Suprapubic skin (tissue), 4 donors: ENCODE measurements at places on chromosomes 11 and 22. TPM values are rescaled to one million over a fixed set of nuclear protein-coding genes. Genes with fewer than 3 reads are reported as not detected.

SYCE3 gene
- total RNA-seq = not detected

UBASH3B gene
- 4.2 TPM for total RNA-seq

DCHS1 gene
- total RNA-seq = 3.9 TPM

GRCh38 chr11:127105593-127106541, 105.3 kb upstream of the KIRREL3 start:
- no peak for DNase-seq

DNA sequence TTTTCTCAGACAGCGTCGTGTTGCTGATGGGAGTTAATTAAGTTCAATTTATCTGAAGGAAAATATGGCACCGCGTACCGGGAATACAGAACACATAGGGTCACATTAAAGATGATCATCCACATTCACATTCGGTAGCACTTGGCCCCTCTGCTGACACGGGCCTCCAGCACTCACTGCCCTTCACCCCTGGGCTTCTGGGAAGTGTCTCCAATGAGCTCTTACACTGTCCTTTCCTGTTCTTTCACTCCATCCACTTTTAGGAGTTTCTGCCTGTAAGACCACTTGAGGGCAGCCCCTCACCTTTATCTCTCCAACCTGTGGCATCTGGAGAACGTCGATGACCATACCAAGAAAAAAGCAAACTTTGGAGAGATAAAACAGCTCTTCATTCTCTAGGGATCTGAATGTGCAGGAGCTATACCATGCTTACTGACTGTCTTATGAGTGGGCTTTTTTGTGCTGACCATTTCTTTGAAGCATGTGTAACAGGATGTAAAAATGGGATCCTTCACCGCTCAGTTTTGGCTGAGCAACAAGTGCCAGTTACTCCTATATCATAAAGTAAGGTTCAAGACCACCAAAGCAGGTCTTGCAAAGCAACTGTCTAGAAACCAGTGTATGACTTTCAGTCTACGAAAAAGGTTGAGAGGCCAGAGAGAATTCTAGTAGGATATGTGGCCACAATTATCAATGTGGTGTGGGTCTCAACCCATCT, 1.1 kb upstream of the SERGEF start:
- DNase-seq = no peak

GRCh38 chr11:93845181-93846092, 5.0 kb downstream of the VSTM5 start:
- DNase-seq = no peak

- DNase-seq = no peak
These were observed 18.8 kb upstream of the TSPAN18 start for GRCh38 chr11:44708009-44708408.

KCNK7 gene
- total RNA-seq = 164 TPM

DNA sequence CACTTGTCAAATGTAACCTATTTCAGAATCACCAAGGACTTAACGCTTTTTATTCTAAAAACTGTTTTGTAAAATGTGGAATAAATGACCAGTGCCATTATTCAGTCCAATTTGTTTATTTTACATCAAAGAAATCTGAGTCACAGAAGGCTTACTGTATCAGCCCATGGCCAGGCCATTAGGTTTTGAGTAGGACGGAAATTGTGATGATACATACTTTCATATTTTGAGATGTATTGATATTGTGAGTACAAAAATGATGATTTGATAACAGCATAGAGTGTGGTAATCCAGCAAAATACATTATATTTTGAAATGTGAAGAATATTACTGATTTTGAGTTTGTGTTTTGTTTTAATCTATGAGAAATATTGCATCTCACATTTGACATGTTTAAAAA, 81.1 kb downstream of the PIWIL3 start:
- no peak for DNase-seq

GRCh38 chr22:20531404-20532201, 24.2 kb downstream of the MED15 start:
- no peak for DNase-seq

- no peak for DNase-seq
These were observed 16.9 kb downstream of the MYO7A start for GRCh38 chr11:77144857-77145428.

DNA sequence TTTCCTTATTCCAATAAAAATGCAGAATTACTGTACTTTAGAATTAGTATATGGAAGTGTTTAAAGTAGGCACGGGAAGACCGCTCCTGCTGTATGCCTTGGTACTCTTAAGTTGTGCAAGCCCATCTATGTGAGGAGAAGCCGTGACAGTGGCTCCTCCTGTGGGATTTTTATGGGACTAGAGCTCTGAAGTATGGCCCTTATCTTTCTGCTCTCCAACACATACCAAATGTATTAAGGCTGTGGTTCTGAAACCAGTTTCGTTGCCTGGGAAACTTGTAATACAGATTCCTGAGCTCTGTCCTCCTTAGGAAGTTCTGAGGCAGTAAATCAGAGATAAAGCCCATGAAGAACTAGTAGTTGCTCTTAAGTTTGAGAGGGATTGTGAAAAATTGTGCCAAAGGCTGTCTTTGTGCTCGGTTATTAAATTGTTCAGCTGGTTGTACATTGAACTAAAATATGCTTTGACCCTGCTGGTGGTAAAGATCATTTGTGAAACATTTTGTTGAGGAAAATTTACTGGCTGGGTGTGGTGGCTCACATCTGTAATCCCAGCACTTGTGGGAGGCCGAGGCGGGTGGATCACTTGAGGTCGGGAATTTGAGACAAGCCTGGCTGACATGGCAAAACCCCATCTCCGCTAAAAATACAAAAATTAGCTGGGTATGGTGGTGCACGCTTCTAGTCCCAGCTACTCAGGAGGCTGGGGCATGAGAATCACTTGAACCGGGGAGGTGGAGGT, 29.3 kb downstream of the RTN3 start:
- DNase-seq = no peak

GRCh38 chr11:2724104-2724503, 24.3 kb upstream of the KCNQ1OT1 start:
- no peak for DNase-seq

GRCh38 chr22:17664414-17665055, 26.0 kb downstream of the BCL2L13 start:
- no peak for DNase-seq

DNA sequence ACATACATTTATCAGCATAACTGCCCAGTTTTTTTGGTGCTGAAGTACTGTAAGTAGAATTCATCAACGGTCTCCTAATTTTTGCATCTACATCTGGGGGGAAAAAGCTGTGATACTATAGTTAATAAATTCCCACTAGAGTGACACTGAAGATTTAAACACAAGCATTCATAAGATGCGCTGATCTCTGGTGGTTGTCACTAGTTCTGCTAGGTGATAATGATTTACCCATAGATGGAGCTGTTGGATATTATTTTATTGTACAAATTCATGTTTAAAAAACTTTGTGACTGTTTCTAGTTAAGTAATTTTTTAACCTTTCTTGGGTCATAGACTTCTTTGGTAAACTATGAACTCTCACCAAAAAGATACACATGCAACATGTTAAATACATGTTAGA, 106.6 kb downstream of the EMSY start:
- no peak for DNase-seq

CNIH2 gene
- 1.1 TPM for total RNA-seq
